Mammary epithelial cell (primary cell): ENCODE measurements at places on chromosomes 4 and X. TPM values are rescaled to one million over a fixed set of nuclear protein-coding genes. Genes with fewer than 3 reads are reported as not detected.
A peak's percentile ranks its signal among the peaks of the same experiment; 100 is the strongest.

Gene IL13RA1
- 36.0 and 39.1 TPM in 2 replicates for total RNA-seq

Gene CT47C1
- not detected for total RNA-seq

Gene MAP7D2
- total RNA-seq = 3.4 and 5.0 TPM in 2 replicates

- peak; percentile 44 for DNase-seq
These were observed 1.6 kb upstream of the LIN54 start for GRCh38 chr4:83012200-83012686.

DNA sequence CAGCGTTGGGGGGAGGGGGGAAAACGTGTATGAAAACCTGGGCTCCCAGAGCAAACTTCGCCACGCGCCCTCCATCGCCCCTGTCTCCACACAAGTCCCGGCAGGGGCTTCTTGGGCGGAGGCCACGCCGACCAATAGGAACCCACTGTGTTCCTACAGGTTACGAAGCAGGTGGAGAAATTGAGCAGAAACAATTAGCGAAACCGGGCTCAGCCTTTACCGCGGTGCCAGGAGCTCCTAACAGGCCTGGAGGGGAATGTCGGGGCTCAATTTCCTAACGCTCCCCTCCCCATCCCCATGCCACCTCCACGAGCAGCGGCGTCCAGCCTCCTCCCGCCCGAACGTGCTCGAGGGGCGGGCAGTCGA, 589 bp upstream of the KIT start:
- no peak for DNase-seq
